Tibial nerve (tissue), 4 donors: ENCODE measurements at places on chromosomes 5 and 9. TPM values are rescaled to one million over a fixed set of nuclear protein-coding genes. Genes with fewer than 3 reads are reported as not detected.

DNA sequence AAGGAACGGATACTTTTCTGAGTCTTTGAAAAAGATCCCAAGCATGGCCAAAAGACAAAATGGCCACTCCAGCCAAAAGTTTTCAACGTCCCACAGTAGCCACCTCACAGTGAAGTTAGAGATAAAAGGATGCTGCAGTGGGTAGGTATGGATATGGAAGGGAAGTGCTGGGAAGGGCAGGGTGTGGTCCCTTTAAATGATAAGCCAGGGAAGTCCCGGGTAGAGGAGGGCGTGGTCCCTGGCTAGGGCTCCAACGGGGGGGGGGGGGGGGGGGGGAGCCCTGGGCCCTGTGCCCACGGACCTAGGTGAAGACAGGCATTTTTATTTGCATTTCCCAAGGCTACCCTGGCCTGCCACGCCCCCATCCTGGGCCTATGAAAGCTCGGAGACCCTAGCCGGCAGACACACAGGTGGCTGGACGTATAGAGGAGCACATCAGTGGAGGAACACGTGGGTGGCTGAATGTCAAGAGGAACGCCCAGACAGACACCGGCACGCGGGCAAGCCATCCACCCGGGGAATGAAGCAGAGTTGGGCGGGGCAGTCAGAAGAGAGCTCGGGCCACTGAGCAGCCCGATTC is 306.7 kb downstream of the NFIB start:
- H3K36me3 ChIP-seq, result no peaks in the 10 kb centered on the region
- no peak for DNase-seq

- no peak overlapping the region for H3K27ac ChIP-seq
- no peak overlapping the region for H3K4me3 ChIP-seq
- no peaks in the 10 kb centered on the region for H3K36me3 ChIP-seq
- DNase-seq, result no peak
- H3K4me1 ChIP-seq, result no peaks in the 10 kb centered on the region
- H3K27me3 ChIP-seq, result no peaks in the 10 kb centered on the region
These were observed 56.1 kb upstream of the TAS2R1 start for GRCh38 chr5:9686216-9686615.

- no peak for DNase-seq
- H3K36me3 ChIP-seq, result no peaks in the 10 kb centered on the region
- peaks cover 21% of the 10 kb centered on the region for H3K4me1 ChIP-seq
- H3K4me3 ChIP-seq, result no peak overlapping the region
These were observed 486.6 kb downstream of the CCDC171 start for GRCh38 chr9:16039218-16039987.

DNA sequence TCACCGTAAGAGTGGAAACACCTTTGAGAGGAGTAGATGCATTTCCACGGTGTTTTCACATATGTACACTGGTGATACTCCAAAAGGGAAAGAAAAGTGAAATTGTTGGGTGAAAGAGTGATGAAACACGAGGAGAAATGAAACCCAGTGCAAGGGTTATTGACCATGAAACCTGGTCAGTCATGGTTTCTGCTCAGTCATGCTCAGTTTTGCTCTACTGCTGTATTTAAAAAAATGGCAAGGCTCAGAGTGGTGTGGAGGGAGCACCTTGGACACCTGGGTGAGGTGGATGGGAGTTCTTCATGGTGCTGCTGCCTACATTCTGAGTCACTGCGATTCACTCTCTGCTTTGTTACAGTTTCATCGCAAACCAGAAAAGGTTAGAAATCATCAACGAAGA is 32.3 kb downstream of the NTRK2 start:
- H3K4me1 ChIP-seq, result no peaks in the 10 kb centered on the region
- H3K27me3 ChIP-seq, result no peaks in the 10 kb centered on the region
- H3K27ac ChIP-seq, result no peak overlapping the region
- no peak for DNase-seq
- no peak overlapping the region for H3K4me3 ChIP-seq

ZFP37 gene
- total RNA-seq, result 3.1 TPM

PCDHA1 gene
- total RNA-seq, result not detected

- H3K27ac ChIP-seq, result peak overlapping the region; percentile 80
- H3K4me3 ChIP-seq, result peak overlapping the region; percentile 53
- no peaks in the 10 kb centered on the region for H3K27me3 ChIP-seq
- H3K36me3 ChIP-seq, result no peaks in the 10 kb centered on the region
- peaks cover 26% of the 10 kb centered on the region for H3K4me1 ChIP-seq
These were observed 898 bp downstream of the CAMSAP1 start for GRCh38 chr9:135906291-135907005.

GRCh38 chr9:27967210-27967609 is 393.9 kb upstream of the C9orf72 start:
- DNase-seq, result no peak
- H3K4me1 ChIP-seq, result no peaks in the 10 kb centered on the region
- H3K36me3 ChIP-seq, result no peaks in the 10 kb centered on the region

GRCh38 chr9:89675058-89675742 is 70.4 kb downstream of the GADD45G start:
- no peak overlapping the region for H3K4me3 ChIP-seq
- H3K27me3 ChIP-seq, result no peaks in the 10 kb centered on the region
- no peaks in the 10 kb centered on the region for H3K36me3 ChIP-seq
- no peak overlapping the region for H3K27ac ChIP-seq

GFPT2 gene
- 36.1 TPM for total RNA-seq

CTSV gene
- total RNA-seq, result not detected

STXBP1 gene
- total RNA-seq, result 106 TPM
